Stimulated activated CD4-positive, alpha-beta T cell treated with anti-CD3 and anti-CD28 coated beads, Interleukin-2, amount 100 ng/mL, for 4 hours (primary cell): ENCODE measurements at places on chromosomes 6 and 20.

DNA sequence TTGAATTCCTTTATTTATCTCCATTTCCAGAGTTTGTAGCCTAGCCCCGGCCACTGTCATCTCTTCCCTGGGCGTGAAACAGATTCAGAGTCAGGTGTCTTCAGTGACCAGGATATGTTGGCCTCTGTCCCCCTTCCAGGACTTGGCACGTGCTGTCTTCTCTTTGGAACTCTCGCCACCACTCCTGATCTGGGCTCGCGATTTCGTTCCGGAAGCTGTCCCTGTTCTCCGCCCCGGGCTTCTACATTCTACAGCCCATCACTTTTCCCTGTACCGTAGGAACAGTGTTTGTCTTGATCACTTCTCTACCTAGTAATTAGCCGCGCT is 739 bp downstream of the GSS start:
- no peak for DNase-seq

DNA sequence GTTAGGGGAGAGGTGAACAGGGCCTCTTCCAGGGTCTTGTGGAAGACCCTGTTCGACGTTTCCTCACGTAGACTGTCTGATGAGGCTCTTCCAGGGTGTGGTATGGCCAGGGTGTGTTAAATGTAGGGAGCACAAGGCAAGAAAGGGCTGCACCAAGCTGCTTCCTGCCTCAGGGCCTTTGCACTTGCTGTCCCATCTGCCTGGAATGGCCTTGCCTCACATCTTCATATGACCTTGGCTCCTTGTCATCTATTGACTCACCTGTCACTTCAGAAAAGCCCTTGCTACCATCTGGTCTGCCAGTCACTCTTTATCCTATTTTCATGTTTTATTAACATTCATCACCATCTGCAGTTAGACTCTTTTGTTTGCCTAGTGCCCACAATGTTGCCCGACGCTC is 31.0 kb downstream of the E2F3 start:
- DNase-seq, result no peak

DNA sequence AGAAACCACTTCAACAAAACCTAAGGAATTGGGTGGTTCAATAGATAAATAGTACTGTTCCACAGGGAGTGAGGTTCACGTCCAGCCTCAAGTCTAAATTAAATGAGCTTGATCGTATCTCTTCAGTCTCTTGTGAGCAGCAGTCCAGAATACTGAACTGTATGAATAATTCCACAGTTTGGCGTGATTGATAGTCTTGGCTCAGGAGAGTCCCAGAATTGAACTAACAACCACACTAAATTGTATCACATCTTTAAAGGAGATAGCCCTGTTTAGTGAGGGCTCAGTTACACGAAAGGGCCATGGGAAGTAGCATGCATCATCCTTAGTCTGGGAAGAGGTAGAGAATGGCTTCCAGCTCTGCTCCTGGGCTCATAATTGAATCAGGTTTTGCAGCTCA is 224.6 kb downstream of the PACRG start:
- DNase-seq, result no peak

- peak; percentile 64 for DNase-seq
These were observed 12.8 kb downstream of the STK4 start for GRCh38 chr20:44979090-44979621.

GRCh38 chr6:143695969-143696663 is 18.4 kb downstream of the PHACTR2 start:
- DNase-seq, result no peak

DNA sequence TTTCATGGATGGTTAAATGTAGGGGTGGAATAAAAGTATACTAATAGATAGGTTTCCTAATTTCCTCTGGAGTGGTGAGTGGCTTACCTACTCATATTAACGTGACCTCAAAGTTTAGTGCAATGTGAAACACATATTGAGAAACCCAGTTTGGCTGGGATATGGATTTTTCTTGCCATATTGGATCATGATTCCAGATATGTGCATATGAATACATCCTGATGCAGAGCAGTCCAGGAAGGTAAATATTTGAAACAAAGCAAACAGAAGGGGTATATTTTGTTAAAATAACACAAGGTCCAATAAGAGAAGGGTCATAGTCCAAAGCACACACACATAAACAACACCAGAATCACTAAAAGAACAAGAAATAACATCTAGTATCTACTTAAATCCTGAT is 608.1 kb downstream of the PKHD1 start:
- no peak for DNase-seq

GRCh38 chr20:60056407-60057122 is 98.3 kb downstream of the CDH26 start:
- no peak for DNase-seq

GRCh38 chr6:123747515-123747914 is 56.1 kb upstream of the NKAIN2 start:
- no peak for DNase-seq
